Glutamatergic neuron (in vitro differentiated cells): ENCODE measurements at places on chromosomes 5 and 9. TPM values are rescaled to one million over a fixed set of nuclear protein-coding genes. Genes with fewer than 3 reads are reported as not detected.

Gene SGTB
- 33.2 TPM for total RNA-seq

Gene HSD17B3
- 2.2 TPM for total RNA-seq

Gene SNCAIP
- total RNA-seq = 6.7 TPM

Gene ENDOG
- total RNA-seq = 35.9 TPM

Gene RMRP
- 35,708 TPM for total RNA-seq

Gene CCL27
- 1.7 TPM for total RNA-seq

Gene NKD2
- total RNA-seq = 41.7 TPM

Gene FUBP3
- 76.8 TPM for total RNA-seq

Gene BTNL3
- not detected for total RNA-seq

Gene ADRB2
- total RNA-seq = not detected

Gene TIMD4
- not detected for total RNA-seq

Gene NRARP
- total RNA-seq = 15.2 TPM

Gene NCS1
- 312 TPM for total RNA-seq

Gene TSC1
- total RNA-seq = 89.3 TPM

Gene SLC38A9
- total RNA-seq = 40.1 TPM

Gene SHOC1
- not detected for total RNA-seq

Gene STC2
- 14.0 TPM for total RNA-seq

Gene HTR4
- total RNA-seq = not detected

Gene HK3
- total RNA-seq = not detected

Gene PRSS3
- not detected for total RNA-seq

Gene BRD3
- total RNA-seq = 128 TPM

Gene SIT1
- 3.4 TPM for total RNA-seq

Gene SNX18
- total RNA-seq = 95.0 TPM

Gene ADAM19
- total RNA-seq = 41.2 TPM

Gene FCN2
- not detected for total RNA-seq

Gene WHRN
- 3.2 TPM for total RNA-seq

Gene SURF2
- total RNA-seq = 24.0 TPM
